T-helper 17 cell (primary cell): ENCODE measurements at places on chromosomes 12 and 14. TPM values are rescaled to one million over a fixed set of nuclear protein-coding genes. Genes with fewer than 3 reads are reported as not detected.

GRCh38 chr12:6343518-6343917 is 1.6 kb upstream of the TNFRSF1A start:
- no peaks in the 10 kb centered on the region for H3K36me3 ChIP-seq
- no peak overlapping the region for H3K27ac ChIP-seq
- peaks cover 44% of the 10 kb centered on the region for H3K4me1 ChIP-seq
- DNase-seq, result no peak

GRCh38 chr14:83706231-83706954 is 1823.6 kb upstream of the FLRT2 start:
- no peaks in the 10 kb centered on the region for H3K27me3 ChIP-seq
- no peaks in the 10 kb centered on the region for H3K36me3 ChIP-seq
- DNase-seq, result no peak

Gene KRT79
- total RNA-seq, result not detected

Gene ZFC3H1
- total RNA-seq, result 122 TPM

Gene ASB8
- total RNA-seq, result 39.0 TPM

DNA sequence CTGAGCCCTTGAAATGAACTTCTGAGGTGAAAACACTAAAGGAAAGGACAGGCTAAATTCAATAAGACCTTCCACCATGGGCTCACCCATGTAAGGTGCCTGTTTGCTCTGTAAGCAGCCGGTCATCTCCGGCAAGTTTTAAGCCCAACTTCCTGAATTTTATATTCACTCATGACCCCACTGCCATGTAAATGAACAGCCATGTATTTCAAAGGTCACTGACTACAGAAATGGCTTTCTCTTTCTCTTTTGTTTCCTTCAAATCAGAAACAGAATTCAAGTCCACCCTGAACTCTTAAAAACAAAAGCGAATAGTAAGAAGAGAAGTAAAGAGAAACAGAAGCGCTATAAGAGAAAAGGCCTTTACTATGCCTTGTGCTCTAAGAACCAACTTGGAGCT is 61.7 kb upstream of the OVCH1 start:
- peaks cover 39% of the 10 kb centered on the region for H3K27me3 ChIP-seq
- no peak overlapping the region for H3K27ac ChIP-seq
- no peak for DNase-seq
